Dorsolateral prefrontal cortex (tissue), 122 donors: ENCODE measurements at places on chromosomes 1 and 21.

- DNase-seq, result peak; percentile 67
Measured at GRCh38 chr1:66752000-66752592, at the start of gene DYNLT5. TSS of gene DYNLT5 (plus strand) at chr1:66752459. CDS start at chr1:66754659, 2,200 bp downstream.

DNA sequence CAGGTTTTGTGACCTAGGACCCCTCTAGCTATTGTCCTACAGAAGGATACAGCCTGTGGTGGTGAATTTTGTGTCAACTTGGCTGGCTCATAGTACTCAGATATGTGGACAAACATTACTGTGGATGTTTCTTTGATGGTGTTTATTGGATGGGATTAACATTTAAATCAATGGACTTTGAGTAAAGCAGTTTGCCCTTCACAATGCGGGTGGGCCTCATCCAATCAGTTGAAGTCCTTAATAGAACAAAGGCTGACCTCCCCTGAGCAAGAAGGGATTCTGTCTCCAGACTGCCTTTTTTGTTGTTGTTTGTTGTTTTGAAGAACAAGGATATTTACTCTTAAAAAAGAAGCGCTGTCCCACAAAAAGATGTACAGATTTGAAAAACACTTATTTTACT is 210.0 kb upstream of the GREM2 start:
- no peak for DNase-seq

DNA sequence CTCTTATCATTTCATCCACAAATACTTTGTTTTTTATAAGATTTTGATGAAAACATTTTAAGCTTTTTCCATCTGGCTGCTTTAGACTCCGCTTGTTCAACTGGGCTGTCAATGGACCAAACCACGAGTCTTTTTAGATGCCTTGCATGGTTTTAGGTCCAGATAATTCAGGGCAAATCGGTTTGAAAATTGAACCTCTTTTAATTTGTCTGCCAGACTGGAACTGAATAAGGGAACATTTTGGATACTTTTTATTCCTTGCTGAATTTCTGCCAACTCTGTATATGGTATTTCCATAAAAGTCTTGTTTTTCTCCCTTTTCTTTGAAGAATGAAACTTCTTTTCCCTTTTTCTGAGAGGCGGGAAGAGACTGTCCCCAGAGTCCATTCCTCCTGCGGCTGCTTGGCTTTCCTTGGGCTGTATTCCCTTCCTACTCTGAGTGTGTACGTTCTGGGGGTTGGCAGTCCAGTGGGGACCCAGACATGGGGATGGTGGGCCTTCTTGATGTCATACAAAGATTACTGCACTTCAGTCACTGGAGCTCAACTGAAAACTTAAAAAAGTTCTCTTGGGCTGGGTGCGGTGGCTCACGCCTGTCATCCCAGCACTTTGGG is 46.5 kb upstream of the CNN3 start:
- no peak for DNase-seq

GRCh38 chr1:221157026-221157761 is 278.0 kb downstream of the HLX start:
- DNase-seq, result no peak

- no peak for DNase-seq
Measured at GRCh38 chr1:227794817-227795192, 20.7 kb upstream of the PRSS38 start.

- no peak for DNase-seq
Measured at GRCh38 chr21:29114765-29115500, 15.5 kb upstream of the MAP3K7CL start.

GRCh38 chr1:156775799-156776198 is 8.5 kb downstream of the PRCC start:
- DNase-seq, result no peak

- no peak for DNase-seq
Measured at GRCh38 chr1:220966881-220967611, 87.8 kb downstream of the HLX start.

DNA sequence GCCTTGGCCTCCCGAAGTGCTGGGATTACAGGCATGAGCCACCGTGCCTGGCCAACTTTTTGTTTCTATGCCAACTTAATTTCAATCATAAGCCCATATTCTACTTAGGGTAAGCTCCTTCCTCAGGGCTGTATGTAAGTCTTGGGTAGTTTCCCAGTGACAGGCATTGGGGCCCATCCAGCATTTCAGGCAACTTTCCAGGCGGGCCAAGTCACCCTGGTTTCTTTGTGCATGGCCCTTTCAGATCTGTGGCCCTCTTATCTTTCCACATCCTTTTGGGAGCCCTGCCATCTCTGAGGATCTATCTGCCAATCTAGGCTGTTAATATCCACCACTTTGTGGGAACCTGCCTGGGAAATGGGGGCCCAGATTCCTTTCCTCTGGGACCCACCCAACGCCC is 58.7 kb downstream of the TNN start:
- no peak for DNase-seq

- peak; percentile 49 for DNase-seq
Measured at GRCh38 chr1:210951279-210951678, 182.7 kb downstream of the KCNH1 start.

DNA sequence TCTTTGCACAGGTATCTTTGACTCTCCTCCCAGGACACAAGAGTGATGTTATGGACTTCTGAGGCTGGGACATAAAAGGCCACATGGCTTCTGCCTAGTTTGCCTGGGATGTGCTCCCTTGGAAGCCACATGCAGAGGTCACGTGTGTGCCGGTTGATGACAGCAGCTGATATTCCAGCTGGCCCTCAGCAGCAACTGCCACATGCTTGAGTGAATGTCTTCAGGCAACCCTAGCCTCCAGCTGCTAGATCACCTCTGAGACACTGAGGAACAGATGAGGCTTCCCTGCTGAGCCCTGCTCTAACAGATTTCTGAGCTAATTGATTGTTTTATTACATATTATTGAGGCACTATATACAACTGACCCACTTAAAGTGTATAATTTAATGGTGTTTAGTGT is 11.6 kb upstream of the AKR7A3 start:
- DNase-seq, result no peak

GRCh38 chr1:174160109-174160473 is 771 bp downstream of the RABGAP1L start:
- DNase-seq, result peak; percentile 13

- DNase-seq, result no peak
Measured at GRCh38 chr21:42621819-42622177, 31.6 kb upstream of the PDE9A start.

- no peak for DNase-seq
Measured at GRCh38 chr1:77406661-77407060, 124.8 kb downstream of the AK5 start.

GRCh38 chr21:46092811-46093667 is 4.9 kb upstream of the COL6A2 start:
- DNase-seq, result peak; percentile 10

DNA sequence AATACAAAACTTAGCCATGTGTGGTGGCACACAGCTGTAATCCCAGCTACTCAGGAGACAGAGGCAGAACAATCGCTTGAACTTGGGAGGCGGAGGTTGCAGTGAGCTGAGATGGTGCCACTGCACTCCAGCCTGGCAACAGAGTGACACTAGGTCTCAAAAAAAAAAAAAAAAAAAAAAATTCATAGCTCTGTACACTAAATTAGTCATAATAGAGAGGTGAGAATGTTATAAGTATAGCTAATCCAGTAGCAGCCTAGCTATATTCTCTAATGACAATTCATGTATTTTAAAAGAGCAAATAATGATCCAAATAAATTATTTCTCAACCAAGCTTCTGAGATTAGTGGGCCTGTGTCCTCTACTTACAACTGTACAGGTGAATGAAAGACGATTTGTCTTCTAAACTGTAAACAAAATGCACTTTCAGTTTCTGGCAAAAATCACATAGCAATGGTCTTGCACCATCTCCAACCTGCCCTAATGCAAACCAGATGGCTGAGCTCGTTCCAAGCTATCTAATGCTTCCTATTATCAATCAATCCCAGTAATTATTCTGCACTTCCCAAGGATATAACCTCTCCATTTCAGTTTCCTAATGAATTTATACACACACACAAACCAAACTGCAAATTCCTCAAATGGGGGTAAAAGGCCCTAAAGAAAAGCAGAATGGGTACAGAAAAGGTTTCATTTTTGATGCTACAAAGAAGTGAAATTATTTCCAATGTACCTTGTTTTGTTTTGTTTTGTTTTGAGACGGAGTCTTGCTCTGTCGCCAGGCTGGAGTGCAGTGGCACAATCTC is 56.5 kb downstream of the GATAD2B start:
- DNase-seq, result no peak

DNA sequence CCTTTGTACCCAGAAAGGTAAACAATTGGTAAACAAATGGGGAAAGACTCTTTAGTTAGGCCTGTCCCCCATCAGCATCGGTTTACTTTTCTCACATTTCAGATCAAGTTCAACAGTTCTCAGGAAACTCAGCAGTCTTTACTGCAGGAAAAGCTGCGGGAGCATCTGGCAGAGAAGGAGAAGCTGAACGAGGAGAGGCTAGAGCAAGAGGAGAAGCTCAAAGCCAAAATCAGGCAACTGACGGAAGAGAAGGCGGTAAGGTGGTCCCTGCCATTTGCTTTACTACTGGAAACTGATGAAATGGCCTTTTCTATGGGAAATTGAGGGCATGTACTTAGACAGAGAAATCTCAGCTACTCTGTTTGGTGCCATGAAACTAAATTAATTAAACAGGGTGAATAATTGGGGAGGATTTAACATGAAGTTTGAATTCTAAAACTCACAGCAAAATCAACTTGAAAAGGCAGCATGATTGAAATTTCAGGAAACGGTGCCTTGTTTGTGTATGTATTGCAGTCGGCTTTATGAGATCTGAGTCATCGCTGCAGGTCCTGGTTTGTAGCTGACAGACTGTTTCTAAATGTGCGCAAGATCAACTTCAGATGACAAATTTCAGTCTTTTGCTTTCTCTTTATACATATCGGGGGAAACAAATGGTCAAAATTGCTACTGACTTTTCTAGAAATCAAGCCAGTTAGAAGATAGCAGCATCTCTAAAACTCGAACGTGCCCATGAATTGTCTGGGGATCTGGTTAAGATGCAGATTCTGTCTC is 67.9 kb upstream of the EFHD2 start:
- no peak for DNase-seq

DNA sequence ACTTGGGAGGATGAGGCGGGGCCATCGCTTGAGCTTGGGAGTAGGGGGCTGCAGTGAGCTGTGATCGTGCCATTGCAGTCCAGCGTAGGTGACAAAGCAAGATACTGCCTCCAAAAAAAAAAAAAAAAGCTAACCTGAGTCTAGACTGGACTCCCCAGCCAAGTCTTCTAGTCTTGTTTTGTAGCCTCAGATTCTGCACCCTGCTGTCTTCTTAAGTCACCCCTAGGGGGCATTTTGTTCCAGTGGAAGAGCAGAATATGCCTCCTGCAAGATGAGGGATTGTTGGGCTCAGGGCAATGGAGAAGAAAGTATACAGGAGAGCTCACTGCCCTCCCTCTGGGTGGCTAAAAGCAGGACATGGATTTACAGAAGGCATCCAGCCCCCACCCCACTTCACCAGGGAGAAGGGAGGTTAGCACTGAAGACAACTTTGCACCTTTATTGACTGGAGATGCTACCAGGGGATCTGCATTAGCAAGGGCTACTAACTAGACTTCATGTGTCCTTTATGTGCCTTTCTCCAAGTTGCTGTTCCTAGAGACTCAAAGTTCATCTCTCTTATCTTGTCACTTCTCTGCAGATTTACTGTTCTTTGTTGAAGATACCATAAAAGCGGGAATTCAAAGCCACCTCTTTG is 15.3 kb upstream of the RNF187 start:
- no peak for DNase-seq

GRCh38 chr21:38121888-38122720 is 134.7 kb upstream of the KCNJ15 start:
- no peak for DNase-seq

DNA sequence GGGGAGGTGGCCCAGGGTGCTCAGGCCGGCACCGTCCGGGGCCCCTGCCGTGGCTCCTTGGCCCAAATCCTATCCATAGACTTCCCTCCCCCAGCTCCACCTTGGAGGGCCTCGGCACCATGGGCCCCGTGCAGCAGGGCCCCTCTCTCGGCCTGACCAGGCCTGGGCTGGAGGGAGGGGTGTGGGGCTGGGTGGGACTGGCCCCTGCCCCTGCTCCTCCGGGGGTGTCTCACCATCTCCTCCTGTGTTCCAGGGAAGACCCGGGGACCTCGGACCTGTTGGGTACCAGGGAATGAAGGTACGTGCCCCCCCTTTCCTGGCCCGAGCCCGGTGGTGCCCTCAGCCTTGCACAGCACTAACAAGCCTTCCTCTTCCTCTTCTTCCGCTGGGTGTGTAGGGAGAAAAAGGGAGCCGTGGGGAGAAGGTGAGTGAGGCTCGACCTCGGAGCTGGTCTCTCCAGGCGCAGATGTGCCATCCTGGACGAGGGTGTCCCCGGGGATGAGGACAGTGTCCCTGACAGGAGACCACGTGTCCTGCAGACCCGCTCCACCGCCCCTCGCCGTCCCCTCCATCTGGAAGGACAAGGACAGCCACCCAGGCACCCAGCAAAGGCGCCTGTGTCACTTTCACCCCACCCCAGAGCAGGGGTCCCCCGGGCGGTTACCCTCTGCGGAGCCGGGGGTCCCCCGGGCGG is 7.9 kb downstream of the COL6A1 start:
- DNase-seq, result peak; percentile 25

DNA sequence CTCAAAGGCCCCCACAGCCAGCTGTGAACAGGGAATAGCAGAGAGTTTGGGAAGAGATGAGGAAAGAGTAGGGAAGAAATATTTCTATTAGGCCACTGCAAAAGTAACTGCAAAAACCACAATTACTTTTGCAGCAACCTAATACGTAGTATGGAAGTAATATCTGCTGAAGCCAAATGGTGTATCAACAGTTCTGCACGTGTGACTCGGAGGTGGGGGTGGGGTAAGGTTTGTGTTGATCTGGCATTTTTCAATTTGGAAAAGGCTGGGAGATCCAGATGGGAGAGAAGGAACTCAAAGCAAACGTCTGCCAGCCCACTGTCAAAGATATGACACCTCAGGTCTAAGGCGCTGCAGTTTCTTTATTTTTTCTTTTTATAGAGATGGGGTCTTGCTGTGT is 11.1 kb upstream of the ZNF436 start:
- no peak for DNase-seq

DNA sequence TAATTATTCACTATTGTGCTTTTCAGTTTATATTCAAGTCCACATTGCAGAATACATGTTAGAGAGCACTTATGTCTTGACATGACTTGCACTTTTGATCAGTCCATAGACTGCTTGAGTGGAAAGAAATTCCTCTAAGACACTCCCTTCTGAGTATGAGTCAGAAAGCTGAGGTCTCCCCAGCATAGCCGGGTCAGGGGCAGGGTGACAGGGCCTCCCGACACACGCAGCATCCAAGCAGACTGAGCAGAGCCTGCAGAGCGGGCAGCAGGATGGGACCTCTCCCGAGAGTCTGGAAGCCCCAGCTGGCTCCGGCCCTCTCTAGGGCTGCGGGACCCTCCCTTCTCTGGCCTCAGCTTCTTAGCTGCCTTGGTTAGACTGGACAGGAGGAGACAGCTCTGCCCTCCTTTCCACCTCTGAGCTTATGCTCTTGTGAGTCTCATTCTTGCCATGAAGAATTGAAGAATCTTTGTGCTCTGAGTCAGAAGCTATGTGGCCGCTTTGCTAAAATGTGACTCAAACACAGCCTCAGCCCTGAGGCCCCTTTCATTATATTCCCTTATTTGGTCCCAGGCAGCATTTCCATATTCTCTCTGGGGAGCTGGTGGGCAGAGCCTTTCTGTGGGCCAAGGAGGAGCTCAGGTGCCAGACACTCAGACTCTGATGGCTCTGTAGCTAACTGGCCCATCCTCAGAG is 11.2 kb upstream of the CAPN2 start:
- no peak for DNase-seq
